SHP77 (cell line): ENCODE measurements at places on chromosomes 7 and 10.

DNA sequence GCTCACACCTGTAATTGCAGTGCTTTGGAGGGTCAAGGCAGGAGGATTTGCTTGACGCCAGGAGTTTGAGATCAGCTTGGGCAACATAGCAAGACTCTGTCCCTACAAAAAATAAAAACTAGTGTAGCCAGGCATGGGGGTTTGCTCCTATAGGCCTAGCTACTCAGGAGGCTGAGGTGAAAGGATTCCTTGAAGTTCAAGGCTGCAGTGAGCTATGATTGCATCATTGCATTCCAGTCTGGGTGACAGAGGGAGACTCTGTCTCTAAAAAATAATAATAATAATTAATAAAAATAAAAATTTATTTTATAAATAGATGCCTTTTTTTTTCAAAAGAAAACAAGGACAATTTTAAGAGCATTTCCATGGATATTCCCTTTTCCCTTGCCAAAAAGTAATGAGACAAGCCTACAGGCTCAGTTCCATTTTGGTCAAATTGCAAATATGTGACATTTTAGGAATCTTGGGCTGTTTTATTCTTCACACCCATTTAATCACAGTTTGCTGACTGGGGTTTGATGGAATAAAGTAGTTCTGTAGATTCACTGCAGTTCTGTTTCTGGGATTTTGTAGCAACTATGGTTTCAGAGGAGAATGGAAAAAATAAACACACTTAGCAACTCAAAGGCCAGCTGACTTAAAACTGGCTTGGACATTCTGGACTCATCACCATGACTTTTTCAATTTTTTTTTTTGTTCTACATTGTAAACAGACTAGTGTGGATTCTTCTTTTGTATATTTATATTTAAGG is 48.4 kb upstream of the ARHGAP21 start:
- no peak for DNase-seq

- DNase-seq, result no peak
These were observed 763.3 kb downstream of the SORCS1 start for GRCh38 chr10:106401161-106401560.

DNA sequence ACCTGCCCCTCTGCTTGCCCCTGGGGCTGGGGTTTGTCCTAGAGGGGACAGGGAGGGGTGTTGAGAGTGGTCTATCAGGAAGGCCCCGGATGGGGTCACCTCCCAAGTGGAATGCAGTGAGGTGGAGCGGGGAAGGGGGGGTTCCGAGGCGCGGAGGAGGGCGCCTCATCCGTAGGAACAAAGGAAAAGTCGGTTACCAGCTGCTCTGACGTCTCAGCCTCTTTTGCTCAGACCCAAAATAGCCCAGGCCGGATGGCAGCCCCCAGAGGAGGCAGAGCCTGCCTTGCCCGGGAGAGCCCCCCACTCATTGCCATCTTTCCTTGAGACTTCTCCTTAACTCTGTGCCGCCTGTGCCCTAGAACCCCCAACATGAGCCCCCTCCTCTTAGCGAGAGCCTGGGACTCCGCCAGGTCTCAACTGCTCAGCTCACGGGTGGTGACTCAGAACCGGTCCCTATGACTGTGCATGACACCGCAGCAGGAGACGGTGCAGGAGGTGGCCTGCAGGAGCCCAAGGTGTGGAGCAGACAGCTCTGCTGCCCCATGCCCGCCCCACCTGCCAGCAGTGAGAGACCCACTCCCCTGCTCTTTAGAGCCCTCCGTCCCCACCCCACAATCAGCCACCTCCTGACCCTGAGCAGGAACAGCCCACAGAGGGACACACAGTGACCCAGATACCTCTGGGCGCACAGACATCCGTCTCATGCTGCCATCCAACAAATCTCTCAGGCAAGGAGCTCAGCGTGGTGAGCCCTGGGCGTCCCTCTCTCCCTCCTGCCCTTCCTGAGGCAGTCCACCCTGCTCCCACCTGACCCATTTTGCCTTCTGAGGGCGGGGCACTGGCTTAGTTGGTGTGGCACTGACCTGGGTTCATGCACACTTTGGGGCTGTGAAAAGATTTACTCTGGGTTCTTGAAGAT is 13.1 kb downstream of the STX1A start:
- DNase-seq, result no peak

DNA sequence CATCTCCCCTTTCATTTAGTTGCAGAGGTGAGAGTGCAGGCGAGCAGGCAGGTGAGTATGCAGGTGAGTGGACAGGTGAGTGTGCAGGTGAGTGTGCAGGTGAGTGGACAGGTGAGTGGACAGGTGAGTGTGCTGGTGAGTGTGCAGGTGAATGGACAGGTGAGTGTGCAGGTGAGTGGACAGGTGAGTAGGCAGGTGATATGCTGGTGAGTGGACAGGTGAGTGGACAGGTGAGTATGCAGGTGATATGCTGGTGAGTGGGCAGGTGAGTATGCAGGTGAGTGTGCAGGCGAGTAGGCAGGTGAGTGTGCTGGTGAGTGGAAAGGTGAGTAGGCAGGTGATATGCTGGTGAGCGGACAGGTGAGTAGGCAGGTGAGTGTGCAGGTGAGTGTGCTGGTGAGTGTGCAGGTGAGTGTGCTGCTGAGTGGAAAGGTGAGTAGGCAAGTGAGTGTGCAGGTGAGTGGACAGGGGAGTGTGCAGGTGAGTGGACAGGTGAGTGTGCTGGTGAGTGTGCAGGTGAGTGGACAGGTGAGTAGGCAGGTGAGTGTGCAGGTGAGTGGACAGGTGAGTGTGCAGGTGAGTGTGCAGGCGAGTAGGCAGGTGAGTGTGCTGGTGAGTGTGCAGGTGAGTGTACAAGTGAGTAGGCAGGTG is 165.6 kb downstream of the ADARB2 start:
- no peak for DNase-seq

- DNase-seq, result no peak
These were observed 22.9 kb upstream of the GPR22 start for GRCh38 chr7:107446988-107447387.

DNA sequence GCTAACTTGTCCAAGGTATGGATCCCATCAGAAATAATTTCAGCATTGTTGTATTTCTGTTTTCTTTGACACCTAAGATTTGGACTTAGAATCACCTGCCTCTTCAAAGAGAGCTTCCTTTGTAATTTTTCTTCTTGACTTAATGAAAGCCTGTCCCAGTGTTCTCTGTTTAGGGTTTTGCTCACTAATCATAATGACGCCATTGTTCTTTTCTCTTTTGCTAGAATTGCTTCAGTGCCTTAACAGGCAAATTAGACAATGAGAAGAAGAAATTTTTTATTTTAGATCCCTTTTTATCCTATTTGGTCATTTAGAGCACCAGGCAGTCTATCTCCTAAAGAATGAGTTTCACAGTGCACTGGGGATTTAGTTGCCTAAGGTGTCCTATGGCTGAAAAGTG is 128.5 kb downstream of the SND1 start:
- DNase-seq, result no peak

GRCh38 chr7:152527610-152528032 is 91.8 kb upstream of the KMT2C start:
- DNase-seq, result no peak

DNA sequence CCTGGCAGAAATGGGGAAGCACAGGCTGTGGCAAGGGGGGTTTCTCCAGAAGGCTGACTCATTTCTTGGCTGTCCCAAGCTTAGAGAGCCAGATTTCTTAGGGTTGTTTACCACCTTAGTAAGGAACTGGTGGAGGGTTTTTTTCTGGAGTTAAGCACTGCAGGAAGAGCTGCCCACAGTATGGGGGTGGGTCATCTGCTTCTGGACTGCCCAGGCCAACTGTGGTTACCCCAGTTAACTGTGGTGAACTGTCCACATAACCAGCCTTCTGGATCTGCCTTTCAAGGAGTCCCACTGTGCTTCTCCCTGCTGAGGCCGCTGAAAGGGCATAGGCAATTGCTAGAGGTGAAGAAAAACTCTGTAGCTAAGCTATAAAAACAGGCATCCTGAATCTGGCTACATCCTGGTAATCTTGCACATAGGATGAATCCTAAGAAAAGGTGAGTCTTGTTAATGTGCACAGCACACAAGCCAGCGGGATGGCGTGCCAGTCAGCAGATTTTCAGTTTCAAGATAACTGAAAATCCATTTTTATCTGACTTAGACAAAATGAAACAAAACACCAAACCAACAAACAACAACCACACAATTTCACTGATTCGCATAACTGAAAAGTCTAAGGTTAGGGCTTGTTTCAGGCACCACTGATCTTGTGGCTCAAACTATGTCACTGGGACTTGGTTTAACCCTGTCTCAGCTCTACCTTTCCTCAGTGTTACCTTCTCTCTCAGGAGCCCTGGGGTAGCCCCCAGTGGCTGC is 21.6 kb upstream of the TSPAN33 start:
- no peak for DNase-seq

GRCh38 chr10:132394936-132395703 is 1.9 kb upstream of the PWWP2B start:
- no peak for DNase-seq

- DNase-seq, result no peak
These were observed 56.9 kb upstream of the PPP2R2D start for GRCh38 chr10:131843881-131844284.

DNA sequence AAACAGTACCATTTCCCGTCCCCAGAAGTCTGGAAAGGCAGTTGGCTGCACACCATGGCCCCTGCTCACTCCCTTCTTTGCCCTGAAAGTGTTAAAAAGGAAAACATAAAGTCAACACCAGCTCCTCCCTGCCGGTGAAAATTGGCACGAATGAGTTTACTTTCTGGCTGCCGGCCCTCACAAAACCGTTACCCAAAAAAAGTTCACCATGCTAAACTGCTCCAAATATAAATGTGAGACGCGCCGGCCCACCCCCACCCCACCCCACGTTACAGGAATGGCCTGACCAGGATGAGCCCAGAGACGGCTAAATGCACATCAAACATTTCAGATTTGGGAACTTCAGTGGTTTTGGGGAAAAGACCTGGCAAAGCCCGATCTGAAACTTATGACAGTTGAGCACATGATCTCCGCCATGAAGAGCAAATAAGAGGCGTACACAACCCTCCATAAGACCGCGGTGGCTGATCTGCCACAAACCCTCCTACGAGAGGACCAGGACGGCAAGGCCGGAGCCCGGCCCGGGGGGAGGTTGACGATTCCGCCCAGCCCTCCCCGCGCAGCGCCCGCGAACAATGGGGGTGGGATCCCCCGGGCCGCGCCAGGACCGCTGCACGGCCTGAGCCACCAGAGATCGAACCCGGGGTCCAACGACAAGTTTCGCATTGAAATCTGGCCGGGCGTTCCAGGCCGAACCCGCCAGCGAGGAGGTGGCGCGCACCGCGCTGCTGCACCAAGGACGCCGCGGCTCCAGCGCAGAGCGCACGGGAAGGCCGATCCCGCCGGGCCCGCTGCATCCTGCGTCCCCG is 952 bp downstream of the DIP2C start:
- DNase-seq, result no peak

GRCh38 chr10:62159351-62159750 is 109.3 kb downstream of the RTKN2 start:
- no peak for DNase-seq

DNA sequence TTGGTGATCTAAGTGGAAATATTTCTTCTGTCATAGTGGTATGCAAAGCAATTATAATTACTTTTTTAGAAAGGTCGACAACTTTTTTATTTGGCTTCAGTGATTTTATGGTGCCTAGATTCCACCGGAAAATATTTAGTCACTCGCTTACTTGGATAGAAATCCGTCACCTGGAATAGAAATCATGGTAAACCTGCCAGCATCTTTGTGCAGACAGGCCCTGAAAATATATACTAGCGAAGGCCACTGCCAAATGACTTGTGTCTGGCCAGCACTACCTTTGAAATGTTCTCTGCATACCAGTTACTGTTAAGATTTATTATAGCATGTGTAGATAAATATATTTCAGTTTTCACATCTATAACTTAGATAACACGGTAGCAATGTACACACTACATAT is 226.4 kb downstream of the AGMO start:
- no peak for DNase-seq

DNA sequence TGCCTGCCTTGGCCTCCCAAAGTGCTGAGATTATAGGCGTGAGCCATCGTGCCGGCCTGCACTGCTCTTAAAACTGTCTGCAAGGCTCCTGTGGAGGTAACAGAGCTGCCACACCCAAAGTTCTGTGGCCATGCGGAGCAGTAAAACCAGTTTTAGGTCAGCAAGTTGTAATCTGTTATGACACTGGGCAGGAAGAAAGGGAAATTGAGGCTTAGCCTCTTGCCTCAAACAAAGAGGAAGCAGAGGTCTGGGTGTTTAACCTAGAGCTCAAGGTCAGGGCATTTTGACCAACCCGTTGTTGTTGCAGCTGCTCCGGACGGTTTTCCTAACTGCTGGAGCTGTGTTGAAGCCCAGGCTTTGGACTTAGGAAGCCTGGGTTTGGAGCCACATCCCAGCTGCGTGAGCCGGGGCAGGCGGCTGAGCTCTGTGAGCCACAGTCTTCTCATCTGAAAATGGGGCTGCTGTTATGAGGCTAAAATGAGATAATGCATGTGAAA is 7.4 kb upstream of the RRP12 start:
- no peak for DNase-seq

GRCh38 chr7:44116789-44117666 is 6.3 kb downstream of the POLD2 start:
- no peak for DNase-seq

DNA sequence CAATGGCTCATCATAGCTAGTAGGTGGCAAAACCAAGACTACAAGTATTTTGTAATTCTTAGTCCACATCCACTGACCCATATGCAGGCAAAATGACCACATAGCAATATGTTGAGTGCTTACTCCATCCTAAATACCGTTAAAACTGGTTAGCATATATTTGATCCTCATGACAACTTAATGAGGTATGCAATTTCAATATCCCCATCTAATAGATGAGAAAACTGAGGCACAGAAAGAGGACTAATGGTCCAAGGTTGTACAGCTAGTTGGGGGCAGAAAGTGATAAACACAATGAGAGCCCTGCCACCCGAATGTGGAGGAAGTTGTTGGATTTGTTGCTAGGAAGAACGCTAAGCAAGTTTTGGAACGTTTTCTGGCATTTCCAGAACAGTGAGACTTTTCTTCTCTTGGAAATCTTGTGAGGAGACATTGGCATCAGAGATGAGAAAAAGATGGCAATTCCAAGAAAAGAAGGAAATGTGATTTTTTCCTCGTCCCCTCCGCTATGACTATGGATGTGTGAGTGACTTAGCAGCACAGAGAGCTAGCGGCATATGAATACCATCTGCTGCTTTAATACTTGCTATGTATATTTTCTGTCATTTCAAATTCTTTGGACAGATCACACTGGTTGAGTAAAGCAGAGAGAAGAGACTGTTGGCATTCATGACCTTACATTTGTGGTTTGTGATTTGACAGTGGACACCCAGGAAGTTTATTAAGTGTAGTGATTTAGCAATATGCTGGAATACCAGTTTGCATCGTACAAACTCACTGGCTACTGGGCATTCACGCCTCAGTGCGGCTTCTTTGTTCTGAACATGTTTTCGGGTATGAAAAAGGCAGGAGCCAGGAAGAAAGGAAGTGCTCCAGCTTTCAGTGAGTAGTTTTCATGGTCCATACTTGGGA is 51.5 kb downstream of the NRCAM start:
- no peak for DNase-seq

GRCh38 chr7:128530855-128531104 is 54.2 kb downstream of the METTL2B start:
- no peak for DNase-seq
